Naive thymus-derived CD4-positive, alpha-beta T cell (primary cell): ENCODE measurements at places on chromosomes 1 and 21. TPM values are rescaled to one million over a fixed set of nuclear protein-coding genes. Genes with fewer than 3 reads are reported as not detected.

The DSCAM gene
- not detected for total RNA-seq

The SLC30A10 gene
- total RNA-seq: not detected

The AIRE gene
- not detected for total RNA-seq

The MFAP2 gene
- total RNA-seq: not detected

The ZNF648 gene
- total RNA-seq: not detected in 2 replicates

The PRELP gene
- total RNA-seq: not detected

The CELA3B gene
- not detected for total RNA-seq
